Thyroid gland (tissue), 4 donors: ENCODE measurements at places on chromosomes 7 and 10.

- peak overlapping the region; percentile 21 for H3K4me3 ChIP-seq
- peaks cover 11% of the 10 kb centered on the region for H3K4me1 ChIP-seq
- no peaks in the 10 kb centered on the region for H3K36me3 ChIP-seq
- H3K27ac ChIP-seq, result no peak overlapping the region
- no peak for DNase-seq
Measured at GRCh38 chr7:35254496-35255442, 869 bp upstream of the TBX20 start.

GRCh38 chr7:43462836-43463235 is 120.1 kb upstream of the STK17A start:
- no peak overlapping the region for H3K27ac ChIP-seq
- no peaks in the 10 kb centered on the region for H3K36me3 ChIP-seq
- H3K4me1 ChIP-seq, result no peaks in the 10 kb centered on the region
- no peak overlapping the region for H3K4me3 ChIP-seq

GRCh38 chr7:131182446-131183058 is 145.1 kb upstream of the MKLN1 start:
- no peaks in the 10 kb centered on the region for H3K36me3 ChIP-seq
- DNase-seq, result no peak
- H3K4me1 ChIP-seq, result peaks cover 45% of the 10 kb centered on the region
- H3K27ac ChIP-seq, result no peak overlapping the region

DNA sequence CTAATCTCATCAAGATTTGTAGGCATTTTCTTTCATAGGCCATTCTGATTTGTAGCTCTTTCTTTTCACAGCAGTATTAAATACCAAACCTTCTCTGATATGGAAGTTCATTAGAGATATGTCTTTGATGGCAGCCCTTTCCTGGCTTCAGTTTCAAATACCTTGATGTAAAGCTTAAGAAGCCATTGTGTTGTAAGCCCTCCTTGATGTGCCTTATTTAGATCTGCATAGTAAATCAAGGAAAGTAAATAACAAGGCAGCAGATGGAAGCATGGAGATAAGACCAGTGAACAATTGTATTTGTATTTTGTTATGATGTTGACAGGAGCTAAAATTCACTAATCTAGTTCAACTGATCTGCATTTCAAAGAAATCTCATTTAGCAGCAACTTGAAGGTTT is 234.9 kb upstream of the PPP1R3A start:
- no peak overlapping the region for H3K27ac ChIP-seq
- no peak for DNase-seq
- no peak overlapping the region for H3K4me3 ChIP-seq
- no peaks in the 10 kb centered on the region for H3K36me3 ChIP-seq
- no peaks in the 10 kb centered on the region for H3K4me1 ChIP-seq

- H3K27me3 ChIP-seq, result no peaks in the 10 kb centered on the region
- H3K36me3 ChIP-seq, result peaks cover 10% of the 10 kb centered on the region
- H3K27ac ChIP-seq, result no peak overlapping the region
Measured at GRCh38 chr10:26741368-26741767, 43.9 kb downstream of the PDSS1 start.

GRCh38 chr7:106447318-106447847 is 162.6 kb upstream of the NAMPT start:
- no peak overlapping the region for H3K4me3 ChIP-seq
- H3K4me1 ChIP-seq, result no peaks in the 10 kb centered on the region
- no peaks in the 10 kb centered on the region for H3K27me3 ChIP-seq
- H3K36me3 ChIP-seq, result no peaks in the 10 kb centered on the region

DNA sequence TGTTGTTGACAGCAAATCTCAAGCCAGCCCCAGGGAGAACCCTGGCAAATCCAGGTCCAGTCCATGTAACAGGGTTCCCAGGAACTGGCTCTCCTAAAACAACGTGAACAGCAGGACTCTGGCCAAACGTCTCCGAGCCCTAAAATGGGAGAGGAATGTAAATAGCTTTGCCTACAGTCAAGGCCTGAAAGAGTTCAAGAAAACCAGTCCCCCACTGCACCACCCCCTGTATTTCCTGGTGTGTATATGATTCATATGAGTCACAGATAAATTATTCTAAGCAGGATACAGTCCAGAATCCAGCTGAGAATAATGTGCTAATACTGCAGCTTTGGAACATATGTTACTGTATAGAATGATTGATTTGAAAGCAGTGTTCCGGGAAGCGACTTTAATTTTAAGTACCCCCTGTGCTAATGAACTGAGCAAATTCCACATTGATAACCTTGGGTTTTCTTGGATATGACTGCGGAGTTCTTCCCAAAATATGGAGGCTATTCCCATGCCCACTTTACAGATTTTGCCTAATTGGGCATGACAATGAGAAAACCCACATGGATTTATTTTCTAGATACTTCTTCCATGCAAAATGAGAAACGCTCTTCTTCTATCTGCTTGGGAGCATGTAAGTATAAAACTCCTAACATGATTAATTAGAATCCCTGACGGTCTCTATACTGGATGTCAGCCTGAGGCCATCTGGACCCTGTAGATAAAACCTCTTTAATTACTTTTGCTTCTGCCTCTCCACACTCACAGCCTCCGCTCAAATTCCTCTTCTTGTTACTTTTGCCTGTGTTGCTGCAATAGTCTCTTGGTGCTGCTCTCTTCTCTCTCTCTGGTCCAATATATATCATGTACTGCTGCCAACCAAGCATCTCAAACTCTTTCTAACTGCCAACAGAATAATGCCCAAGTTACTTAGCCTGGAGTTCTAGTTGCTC is 50.2 kb downstream of the LAMB4 start:
- H3K27me3 ChIP-seq, result no peaks in the 10 kb centered on the region
- DNase-seq, result no peak
- H3K4me1 ChIP-seq, result no peaks in the 10 kb centered on the region
- H3K4me3 ChIP-seq, result no peak overlapping the region
